ENCODE measurements at places on chromosomes 5 and 9.

- DNase-seq, result no peak
Observed at GRCh38 chr9:113352006-113352405, 2.7 kb downstream of the BSPRY start.

GRCh38 chr5:111649516-111649915, 107.5 kb downstream of the NREP start:
- DNase-seq, result no peak

GRCh38 chr9:77472646-77473045, 175.5 kb downstream of the GNA14 start:
- no peak for DNase-seq

GRCh38 chr5:62603934-62604333, 25.3 kb downstream of the LRRC70 start:
- DNase-seq, result no peak

DNA sequence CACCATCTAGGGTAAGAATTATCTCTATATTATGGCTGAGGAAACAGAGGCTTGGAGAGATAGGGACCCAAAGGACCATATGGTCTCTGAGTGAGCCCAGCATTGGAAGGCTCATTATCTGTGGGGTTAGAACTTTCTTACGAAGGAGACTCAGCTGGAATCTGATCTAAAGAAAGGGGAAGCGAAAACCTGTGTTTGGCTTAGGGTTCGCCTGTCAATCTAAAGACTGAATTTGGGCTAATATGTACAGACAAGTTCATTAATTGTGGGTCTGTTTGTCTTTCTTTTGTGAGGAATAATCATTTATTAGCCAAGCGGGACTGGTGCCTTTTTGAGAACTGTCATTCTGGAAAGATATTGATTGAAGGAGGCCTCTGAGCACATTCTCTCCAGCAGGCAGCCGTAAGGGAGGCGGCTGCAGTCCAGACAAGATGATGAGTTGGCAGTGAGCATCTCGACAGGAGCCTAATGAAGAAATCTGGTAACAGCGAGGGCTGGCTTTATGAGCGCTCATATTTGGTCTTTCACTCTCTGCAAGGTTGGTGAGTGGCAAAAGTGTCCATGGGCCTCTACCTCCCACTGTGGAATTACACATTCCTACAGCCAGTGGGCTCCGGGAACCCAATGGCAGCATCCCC, 104.2 kb upstream of the GPR151 start:
- DNase-seq, result no peak

- no peak for DNase-seq
Observed at GRCh38 chr9:126681336-126681735, 67.6 kb downstream of the LMX1B start.

GRCh38 chr5:117893211-117893610, 1095.1 kb downstream of the DTWD2 start:
- no peak for DNase-seq

DNA sequence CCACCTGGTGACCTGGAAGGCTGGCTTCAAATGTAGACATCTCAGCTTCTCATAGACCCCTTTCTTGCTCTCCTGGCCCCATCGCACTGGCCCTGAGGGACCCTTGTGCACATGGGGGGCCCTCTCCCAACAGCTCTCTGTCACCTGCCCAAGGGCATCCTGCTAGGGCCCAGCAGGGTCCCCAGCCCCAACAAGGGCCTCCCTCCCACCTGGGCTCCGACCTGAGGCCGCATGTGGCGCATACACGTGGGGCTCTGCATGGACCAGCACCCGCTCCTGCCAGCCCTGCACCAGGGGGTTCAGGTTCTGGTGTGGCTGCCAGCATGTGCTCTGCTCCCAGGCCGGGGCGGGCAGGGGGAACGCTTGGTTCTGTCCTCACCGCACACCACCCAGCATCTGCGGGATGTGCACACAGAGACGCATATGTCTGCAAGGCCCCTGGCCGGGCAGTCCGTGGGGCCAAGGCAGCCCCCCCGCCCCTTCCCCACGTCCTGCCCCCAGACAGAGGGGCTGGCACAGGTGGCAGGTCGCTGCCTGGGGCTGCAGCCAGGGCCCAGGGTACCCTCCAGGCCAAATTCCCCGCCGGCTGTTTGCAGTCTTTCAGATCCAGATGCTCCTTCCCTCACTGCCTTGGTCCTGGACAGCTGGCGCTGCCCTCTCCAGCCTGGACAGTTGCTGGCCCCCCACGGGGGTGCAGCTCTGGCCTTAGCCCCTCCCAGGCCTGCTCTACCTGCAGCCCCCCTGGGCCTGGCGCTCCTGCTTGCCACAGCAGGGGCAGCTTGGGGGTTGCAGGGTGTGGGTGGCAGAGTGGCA, 17.9 kb upstream of the NRARP start:
- no peak for DNase-seq

- no peak for DNase-seq
Observed at GRCh38 chr5:122788996-122789395, 14.1 kb downstream of the SNX2 start.

DNA sequence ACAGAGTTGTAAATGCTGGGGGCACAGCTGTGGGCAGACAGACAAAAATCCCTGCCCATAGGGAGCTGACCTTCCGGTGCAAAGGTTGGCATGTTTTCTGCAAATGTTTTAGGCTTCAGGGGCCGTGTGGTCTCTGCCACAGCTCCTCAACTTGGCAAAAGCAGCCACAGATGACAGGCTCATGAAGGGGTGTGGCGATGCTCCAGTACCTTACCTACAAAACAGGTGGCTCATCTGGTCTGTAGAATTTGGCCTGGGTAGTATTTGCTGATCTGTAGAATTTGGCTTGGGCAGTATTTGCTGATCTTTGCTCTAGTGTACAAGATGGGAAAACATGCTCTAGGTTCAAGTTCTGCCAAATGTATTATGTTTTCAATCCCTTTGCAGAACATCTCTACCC, 283.9 kb downstream of the GADD45G start:
- DNase-seq, result no peak

- DNase-seq, result no peak
Observed at GRCh38 chr5:3590967-3591900, 4.4 kb upstream of the IRX1 start.

- DNase-seq, result no peak
Observed at GRCh38 chr5:24177821-24178220, 467.0 kb downstream of the CDH10 start.

DNA sequence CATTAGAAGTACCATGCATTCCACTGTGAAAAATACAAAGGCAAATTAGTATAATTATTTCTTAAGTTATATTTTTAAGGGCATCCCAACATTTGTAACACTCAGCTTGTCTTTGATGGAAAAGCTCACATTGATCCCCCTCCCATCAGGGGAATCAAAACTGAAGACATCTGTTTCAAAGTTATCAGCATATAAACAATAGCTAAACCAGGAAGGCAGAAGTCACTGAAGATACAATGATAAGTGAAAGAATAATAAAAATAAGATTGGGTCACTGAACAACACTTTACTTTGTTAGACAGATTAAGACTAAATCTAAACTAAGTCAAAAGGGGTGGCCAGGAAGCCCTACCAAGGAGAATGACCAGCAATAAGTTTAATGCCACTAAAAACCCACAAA, 801.9 kb upstream of the ACO1 start:
- no peak for DNase-seq

GRCh38 chr5:118042076-118042475, 946.3 kb downstream of the DTWD2 start:
- DNase-seq, result no peak

DNA sequence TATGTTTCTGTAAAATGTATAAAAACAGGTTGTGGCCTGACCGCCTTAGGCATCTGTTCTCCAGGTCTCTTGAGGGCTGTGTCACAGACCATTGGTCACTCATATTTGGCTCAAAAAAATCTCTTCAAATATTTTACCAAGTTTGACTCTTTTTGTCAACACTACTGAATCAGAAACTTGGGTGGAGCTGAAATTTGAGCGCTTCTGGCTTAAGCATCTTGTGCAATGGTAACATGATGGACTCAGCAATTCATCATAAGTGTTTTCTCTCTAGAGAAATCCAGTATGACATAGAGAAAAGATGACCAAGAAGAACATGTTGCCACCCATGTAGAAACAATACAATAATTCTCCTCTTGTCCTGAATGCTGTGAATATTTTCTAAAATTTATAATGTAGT, 387.9 kb downstream of the MAT2B start:
- no peak for DNase-seq

DNA sequence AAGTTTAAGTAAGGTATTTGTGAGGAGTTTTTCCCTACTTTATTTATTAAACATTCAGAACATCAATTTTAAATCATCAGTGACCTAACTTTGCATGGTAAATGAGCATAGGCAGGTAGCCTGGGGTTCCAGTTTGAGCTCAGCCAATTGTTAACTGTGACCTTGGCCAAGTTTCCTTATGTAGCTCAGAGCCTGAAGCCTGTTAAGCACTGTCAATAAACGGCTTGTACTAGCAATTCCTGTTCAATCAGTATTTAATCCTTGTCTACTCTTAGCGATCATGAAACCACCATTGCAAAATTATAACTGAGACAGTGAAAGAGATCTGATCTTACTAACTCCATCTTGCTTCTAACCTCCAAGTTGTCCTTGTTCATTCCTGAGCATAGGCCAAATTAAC, 4.7 kb upstream of the SOWAHA start:
- no peak for DNase-seq

GRCh38 chr5:59037941-59038797, 455.3 kb downstream of the RAB3C start:
- DNase-seq, result no peak

DNA sequence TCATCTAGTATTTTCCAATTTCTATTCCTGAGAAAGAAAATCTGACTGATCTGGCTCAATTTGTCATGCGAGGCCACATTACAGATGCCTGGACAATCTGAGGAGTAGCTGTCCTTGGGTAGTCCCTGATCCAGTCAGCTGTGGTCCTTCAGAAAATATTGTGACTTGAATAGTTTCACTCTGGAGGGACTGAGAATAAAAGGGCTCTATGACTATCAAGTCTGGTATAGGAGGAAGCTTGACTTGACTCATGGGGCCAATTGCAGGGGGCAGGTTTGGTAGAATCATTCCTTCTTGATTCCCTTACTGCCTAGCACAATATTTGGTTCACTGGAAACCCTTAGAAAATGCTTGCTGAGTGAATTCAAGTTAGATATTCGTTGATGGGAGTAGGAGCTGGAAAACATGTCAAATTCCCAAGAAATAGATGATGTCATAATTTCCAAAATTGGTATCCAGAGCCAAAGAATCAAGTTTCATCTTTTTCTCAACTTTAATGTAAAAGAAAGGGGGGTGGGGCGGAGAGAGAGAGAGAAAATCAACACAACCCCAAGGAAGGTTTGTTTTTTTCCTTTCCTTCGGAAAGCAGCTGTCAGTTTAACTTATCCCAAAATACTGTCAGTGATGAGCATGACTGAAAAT, 32.4 kb upstream of the STX17 start:
- DNase-seq, result no peak

GRCh38 chr5:175800656-175801081, 70.7 kb upstream of the CPLX2 start:
- no peak for DNase-seq

- DNase-seq, result no peak
Observed at GRCh38 chr9:4932681-4933080, 52.4 kb upstream of the JAK2 start.

GRCh38 chr9:136233411-136233810, 12.2 kb downstream of the QSOX2 start:
- DNase-seq, result no peak

- no peak for DNase-seq
Observed at GRCh38 chr5:134714120-134714519, 24.2 kb upstream of the CAMLG start.

GRCh38 chr5:168921147-168921866, 342.1 kb upstream of the PANK3 start:
- no peak for DNase-seq

DNA sequence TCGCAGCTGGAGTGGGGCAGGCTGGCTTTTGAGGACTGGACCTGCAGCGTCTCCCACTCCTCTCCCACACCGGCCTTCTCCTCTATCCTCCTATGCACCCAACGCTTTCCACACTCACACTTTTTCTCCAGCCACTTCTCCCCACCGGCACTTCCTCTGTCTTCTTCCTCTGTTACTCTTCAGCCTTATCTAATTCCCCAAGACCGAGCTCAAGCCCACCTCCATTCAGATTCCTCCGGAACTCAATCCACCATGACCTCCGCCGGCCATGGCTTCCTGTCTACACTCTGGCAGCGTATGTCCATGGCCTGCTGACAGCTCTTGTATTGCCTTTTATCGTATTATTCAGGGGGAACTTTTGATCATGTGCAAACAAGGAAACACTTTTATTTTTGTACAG, 545 bp upstream of the OR2V1 start:
- DNase-seq, result no peak

DNA sequence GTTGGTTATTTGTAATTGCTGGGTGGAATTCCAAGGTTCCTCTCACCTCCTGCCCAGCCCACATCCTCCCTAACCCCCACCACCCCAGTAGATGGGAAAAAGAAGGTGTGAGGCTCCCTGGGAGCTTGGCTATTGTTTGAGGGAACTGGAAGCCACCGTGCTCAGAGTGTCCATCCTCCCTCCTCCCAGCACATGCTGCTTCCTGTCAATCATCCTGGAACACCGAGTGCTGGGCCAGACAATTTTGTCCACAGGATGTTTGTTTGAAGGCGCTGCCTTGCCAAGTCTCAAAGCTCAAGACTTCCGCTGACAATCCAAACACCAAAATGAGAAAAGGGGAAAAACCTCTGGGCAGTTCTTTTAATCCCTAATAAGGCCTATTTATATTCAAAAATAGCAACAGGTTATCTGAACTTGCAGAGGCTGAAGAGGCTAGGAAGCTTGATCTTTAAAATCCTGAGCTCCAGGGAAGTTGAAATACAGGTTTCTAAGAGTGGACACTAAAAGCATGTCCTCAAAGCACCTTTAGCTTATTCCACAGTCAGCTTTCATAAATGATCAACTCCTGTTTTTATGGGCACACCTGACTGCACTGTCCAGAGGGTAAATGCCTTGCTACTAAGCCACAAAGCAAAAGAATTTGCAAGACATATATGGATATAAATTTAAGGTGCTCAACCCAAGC, 286.7 kb downstream of the NFIB start:
- no peak for DNase-seq

DNA sequence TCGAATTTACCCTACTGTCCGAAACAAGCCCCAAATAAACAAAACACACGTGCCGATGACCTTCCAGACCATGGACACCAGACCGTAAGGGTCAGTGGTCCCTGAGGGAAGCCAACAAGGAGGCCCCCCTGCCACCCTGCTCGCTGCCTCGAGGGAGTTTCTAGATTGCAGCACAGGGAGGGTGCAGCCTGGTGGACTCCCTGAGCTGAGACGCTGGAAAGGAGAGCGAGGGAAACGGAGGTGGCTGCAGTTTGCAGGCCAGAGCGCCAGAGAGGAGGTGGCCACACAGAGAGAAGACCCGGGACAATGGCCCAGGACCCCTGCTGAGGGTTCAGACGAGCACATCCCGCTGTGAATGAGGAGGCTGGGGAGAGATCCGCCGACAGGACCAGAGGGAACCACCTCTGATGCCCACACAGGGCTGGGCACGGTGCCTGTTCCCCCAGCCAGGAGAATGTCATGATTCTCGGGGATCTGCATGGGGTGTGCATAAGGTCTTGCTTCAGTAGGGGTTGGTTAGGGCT, 48.9 kb downstream of the SLC6A3 start:
- no peak for DNase-seq

All from stimulated activated CD4-positive, alpha-beta T cell treated with anti-CD3 and anti-CD28 coated beads, TNF-alpha, amount 100 ng/mL, for 24 hours (primary cell).